ENCODE measurements at places on chromosomes 6 and 20.

- DNase-seq = no peak
These were observed 612.2 kb downstream of the HDGFL1 start for GRCh38 chr6:23181356-23182110.

GRCh38 chr20:4709261-4710105, 12.2 kb upstream of the PRND start:
- no peak for DNase-seq

DNA sequence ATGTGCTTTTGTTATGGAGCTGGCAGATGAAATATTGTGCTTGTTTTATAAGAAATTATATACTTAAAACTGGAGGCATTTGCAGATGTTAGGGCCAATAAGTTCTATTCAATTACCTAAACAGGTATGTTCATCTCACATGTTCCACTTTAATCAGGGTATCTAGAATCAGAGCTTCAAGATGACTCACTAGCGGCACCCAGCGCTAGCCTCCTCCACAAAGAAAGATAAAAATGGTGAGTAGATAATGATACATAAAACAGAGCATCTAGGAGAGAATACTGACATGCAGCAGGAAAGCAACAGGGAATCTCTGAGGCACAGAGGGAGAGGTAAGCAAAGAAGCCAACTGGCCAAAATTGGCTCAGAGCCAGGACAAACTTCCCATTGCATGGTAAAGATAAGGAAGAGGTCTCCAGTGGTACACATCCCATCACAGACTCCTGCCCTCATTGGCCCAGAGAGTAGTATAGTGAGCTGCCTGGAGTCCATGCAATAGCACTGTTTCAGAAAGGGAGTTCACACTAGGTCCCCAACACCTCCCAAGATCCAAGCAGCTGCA, 200.7 kb upstream of the SPTLC3 start:
- DNase-seq = no peak

GRCh38 chr6:118725944-118726343, 74.6 kb upstream of the CEP85L start:
- no peak for DNase-seq

GRCh38 chr6:19478992-19479391, 358.2 kb upstream of the ID4 start:
- peak; percentile 18 for DNase-seq

DNA sequence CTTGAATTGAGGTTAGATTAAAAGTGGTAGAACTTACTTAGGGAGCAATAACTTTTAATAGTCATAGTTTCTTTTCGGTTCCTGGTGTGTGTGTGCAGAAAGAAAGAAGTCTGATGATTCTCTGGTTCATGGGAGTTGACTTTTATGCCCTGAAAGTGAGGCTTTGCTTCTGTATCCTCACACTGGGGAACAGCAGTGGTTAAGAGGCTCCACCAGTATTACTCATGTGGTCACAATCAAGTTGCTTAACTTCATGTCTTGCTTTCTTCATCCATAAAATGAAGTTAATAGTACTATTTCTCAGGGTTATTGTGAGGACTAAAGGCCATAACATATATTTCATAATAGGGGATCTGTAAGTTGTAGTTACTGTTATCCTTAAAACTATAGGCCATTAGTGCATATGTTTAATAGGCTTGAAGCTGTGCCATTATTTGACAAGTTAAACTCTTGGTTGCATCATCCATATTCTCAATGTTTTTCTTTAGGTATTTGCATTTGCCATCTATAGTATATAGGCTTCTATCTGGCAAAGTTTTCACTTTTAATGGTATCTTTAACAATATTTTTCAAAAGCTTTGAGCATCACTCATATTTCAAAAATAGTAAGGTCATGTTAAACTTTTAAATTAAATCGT, 262.4 kb downstream of the PLCB1 start:
- no peak for DNase-seq

DNA sequence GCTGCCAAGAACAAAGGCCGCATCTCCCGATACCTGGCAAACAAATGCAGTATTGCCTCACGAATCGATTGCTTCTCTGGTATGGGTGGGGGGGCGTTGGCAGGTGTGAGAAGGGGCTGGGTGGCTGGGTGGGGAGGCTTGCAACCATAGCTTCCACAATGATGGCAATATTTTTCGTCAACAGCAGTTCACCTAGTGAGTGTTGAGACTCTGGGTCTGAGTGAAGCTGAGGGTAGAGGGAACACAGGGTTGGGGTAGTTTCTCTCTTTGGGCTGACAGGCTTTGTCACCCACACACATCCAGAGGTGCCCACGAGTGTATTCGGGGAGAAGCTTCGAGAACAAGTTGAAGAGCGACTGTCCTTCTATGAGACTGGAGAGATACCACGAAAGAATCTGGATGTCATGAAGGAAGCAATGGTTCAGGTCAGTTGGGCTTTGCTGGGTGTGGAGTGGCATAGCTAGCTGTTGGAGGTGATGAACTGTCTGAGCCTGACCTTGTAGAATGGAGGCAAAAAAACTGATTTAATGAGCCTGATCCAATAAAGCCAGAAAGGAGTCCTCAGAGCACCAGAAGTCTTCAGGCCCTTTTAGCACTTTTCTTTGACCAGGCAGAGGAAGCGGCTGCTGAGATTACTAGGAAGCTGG, 4.2 kb downstream of the NOP56 start:
- no peak for DNase-seq
